ENCODE measurements at places on chromosomes 11 and 22.

- no peak for DNase-seq
These were observed 272.8 kb downstream of the FAM76B start for GRCh38 chr11:95516786-95517185.

DNA sequence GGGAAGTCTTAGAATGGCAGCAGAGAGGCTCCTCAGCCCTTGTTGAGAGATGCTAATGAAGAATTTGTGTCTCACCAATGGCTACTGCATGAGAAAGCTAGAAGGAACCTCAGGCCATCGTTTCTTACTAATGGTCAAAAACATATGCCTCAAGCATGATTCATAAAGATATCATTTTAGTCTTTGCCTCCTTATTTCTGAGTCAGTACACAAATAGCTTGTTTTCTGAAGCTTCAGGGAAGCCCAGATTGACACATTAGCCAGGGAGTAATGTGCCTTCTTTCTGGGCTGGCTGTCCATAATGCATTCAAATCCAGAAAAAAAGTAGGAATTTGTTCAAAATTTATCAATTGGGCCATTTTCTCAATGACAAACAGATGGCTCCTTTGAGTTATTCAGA lies 169.4 kb upstream of the ZBED5 start:
- DNase-seq: no peak

DNA sequence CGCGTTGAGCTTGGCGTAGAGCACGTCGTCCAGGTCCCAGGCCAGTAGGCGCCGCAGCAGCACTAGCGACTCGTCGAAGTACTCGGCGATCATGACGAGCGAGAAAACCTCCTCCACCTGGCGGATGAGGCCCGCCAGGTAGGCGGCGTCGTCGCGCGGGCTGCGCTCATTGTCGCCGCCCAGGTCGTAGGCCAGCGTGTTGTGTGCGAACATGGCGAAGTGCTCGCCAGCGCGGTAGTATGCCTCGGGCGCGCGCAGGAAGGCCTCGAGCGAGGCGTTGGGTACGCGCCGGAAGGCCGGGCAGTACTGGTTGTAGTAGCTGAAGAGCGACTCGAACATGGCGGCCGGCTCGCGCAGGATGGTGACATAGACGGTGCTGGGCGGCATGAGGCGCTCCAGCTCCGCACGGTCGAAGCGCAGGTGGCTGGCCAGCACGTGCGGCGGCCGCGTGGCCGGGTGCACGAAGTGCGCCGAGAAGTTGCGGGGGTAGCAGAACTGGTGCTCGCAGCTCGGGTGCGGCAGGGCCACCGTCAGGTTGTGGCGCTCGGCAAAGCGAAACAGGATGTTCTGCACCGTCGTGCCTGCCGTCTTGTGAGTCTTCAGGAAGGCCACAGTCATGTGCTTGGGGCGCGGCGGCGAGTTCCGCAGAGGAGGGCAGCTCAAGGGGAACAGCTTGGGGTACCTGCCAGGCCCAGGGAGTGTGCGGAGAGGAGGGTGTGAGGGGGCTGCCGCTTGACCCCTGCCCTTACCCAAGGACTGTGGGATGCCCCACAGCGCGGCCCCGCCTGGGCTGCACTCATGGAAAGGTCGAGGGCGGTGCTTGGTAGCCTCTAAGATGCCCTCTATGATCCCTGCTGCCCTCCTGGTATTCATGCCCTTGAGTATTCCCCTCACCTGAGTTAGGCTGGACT lies 5.7 kb downstream of the GAL3ST3 start:
- no peak for DNase-seq

DNA sequence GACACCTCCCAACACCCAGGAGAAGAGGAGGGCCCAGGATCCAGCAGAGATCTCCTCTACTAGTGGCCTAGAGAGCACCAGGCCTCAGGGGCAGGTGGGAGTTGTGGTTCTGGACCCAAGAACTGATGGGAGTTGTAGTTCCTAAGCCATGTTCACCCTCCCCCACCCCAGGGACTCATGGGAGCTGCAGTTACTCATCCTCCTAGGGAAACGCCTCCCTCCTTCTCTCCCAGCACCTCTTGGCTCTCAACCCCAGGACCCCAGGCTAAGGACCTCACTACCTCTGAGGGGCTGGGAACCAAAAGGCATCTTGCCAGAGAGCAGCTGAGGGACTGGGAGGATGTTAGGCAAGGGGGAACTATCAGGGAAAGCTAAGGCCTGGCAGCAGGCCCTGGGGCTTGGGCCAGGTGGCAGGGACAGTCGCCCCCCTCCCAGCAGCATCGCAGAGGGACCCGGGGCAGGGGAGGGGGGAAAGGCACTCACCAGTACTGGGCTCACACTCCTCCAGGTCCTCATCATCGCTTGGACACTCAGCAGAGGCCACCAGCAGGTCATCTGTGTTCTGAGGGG lies 28.9 kb downstream of the SLC22A12 start:
- no peak for DNase-seq

- DNase-seq: no peak
These were observed 4.5 kb downstream of the FOXR1 start for GRCh38 chr11:118975771-118976709.
